RKO (cell line): ENCODE measurements at places on chromosomes 2 and 18.

DNA sequence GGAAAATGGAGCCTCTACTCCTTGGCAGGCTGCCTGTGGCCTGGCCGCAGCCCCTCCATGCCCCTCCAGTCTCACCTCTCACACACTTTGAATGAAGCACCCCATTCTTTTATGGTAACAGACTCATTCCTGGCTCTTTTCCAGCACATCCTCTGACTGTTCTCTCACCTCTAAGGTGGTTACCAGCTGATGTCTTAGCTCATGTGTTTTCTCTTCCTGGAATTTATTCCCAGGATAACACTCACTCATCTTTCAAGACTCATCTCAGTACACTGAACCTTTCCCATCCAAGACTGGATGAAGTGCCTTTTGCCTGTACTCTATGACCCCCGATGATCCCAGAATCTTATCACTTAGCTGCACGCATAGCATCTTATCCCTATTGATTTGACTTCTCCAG, 50.6 kb downstream of the SLC9A4 start:
- DNase-seq: no peak

DNA sequence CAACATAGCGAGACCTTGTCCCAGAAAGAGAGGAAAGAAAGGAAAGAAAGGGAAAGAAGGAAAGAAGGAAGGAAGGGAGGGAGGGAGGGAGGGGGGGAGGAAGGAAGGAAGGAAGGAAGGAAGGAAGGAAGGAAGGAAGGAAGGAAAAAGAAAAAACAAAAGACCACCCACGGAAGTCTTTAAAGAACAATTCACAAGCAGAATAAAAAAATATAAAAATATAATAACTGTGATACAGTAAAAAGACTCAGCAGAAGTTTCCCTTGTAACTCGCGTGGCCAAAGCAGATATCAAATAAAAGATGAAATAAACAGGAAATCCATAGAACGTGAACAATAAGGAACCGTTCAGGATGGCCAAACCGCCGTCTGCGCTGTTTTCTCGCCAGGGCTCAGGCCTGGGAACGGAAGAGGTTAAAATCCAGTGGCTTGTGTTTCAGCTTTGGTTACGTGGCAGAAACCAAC, 1.2 kb upstream of the SLC1A4 start:
- DNase-seq: peak; percentile 89

DNA sequence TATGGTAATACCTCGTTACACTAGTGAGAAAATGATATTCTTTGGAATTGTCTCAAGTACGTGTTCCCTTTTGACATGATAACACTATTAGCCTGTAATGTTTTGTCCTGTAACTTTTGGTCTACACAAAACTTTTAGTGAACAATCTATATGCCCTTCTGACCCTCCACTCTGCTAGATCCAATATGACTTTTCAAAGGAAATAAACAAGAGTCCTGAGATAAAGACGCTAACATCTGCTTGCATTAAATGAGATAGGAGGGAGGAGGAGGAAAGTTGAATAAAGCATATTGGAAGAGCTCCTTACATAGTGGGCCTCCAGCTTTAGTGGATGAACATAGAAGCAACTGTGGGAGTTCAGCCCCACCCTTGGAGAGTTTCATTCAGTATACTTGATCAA, 83.3 kb upstream of the CAVIN2 start:
- no peak for DNase-seq

DNA sequence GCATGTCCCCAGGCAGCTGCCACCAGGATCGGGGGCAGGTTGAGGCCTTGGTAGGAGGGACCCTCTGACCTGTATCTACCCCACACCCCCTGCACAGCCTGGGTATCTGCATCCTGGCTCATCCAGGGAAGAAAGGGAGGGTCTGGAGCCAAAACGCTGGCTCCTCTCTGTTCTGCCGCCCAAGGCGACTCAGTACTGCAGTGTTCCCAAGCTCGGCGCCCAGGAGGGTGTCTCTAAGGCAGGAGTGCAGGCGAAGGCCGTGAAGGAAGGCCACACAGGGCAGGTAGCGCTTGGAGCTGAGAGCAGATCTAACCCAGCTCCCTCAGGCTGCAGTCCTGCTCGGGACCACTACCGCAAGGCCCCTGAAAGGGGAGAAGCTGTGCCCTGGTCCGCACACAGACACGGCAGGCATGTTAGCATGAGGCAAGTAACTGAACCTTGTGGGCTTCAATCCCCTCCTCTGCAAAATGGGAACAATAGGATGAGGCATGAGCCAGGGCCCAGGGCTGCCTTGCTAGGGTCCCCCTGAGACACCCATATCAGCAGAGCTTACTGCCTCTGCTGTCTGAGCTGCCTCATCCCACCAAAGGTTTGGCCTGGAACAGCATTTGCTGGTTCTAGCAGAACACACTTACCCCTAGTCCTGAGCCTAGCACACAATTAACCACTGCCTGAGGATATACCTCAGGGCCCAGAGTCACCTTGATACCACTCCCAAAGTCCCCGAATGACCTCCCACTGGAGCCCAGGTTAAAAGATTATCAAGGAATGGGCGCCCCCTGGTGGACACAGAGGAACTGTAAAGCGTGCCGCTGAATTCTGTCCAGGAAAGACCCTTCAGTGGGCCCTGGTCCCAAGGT, 6.5 kb downstream of the PTMA start:
- DNase-seq: peak; percentile 62

DNA sequence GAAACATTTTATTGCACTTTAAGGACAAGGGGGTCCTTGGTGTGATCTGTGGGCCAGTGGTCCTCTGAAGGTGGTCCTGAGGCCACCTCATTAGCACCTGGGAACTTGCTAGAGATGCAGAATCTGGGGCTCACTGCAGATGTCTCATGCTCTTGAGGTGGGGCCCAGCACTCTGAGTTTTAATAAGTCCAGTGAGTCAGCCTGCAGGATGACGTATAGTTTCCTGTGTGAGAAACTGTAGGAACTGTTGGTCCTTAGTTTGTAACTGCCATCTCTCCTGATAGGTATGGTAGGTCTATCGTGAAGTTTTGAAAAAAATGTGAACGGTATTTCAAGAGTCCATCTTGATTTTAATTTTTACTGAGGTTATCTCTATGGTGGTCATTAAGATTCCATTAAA, 2.8 kb downstream of the TRPM8 start:
- DNase-seq: peak; percentile 55
